ENCODE measurements at places on chromosomes 16 and 17. TPM values are rescaled to one million over a fixed set of nuclear protein-coding genes. Genes with fewer than 3 reads are reported as not detected.

DNA sequence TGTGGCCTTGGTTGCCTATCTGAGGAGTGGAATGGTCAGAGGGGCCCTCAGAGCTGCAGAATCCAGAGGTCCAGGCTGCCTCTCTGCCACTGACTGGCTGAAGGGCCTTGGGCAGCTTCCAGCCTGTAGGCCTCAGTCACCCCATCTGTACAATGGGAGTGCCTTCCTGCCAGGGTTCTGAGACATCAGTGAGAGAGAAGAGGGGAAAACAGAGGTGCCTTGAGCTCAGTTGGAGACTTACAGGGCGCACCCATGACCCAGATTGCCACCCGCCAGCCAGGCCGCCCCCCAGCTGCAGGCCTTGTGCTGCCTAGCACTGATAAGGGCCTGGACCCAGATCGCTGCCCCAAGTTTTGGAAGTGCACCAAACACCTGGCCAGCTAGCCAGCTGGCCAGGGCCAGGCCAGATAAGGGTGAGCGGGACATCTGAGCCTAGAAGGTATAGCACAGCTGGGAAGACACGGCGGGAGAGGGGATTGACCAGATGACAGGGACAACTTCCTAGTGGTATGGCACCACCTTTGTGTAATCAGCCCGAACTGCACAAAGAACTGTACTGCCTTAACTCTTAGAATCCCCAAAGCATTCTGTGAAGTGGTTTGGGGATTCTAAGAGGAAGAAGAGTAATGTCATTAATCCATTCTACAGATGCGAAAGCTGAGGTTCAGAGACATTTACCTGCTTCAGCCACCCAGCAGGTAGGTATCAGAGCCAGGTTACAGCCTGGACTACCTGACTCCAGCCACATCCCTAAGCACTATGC, 1.4 kb downstream of the SLC4A1 start:
- no peak for DNase-seq
- no peaks in the 10 kb centered on the region for H3K4me1 ChIP-seq
- no peak overlapping the region for H3K27ac ChIP-seq
- H3K4me3 ChIP-seq = no peak overlapping the region

GRCh38 chr17:57833179-57833939, 16.5 kb downstream of the MRPS23 start:
- peaks cover 23% of the 10 kb centered on the region for H3K4me1 ChIP-seq
- peak overlapping the region; percentile 92 for H3K27ac ChIP-seq
- peaks cover under 1% of the 10 kb centered on the region for H3K36me3 ChIP-seq
- no peak overlapping the region for H3K4me3 ChIP-seq
- peak; percentile 79 for DNase-seq
- no peaks in the 10 kb centered on the region for H3K27me3 ChIP-seq

DNA sequence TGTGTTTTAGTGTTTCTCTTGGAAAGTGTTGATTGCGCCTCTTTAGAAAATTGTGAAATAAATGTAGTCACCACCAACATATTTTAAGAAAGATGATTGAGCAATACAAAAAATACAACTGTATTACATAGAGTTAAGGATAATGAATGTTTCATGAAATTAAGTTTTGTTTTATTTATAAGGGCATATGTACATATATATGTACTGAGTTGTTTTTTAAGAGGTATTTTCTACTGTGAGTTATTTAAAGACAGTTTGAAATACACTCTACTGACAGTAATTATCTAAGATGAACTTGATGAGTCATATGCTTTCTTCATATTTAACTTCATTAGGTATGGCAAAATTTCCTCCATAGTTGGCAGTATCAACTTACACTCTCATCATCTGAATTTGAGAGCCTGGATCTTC, 411.7 kb downstream of the HS3ST3B1 start:
- no peaks in the 10 kb centered on the region for H3K27me3 ChIP-seq
- H3K4me1 ChIP-seq = no peaks in the 10 kb centered on the region
- H3K4me3 ChIP-seq = no peak overlapping the region
- no peak for DNase-seq
- no peak overlapping the region for H3K27ac ChIP-seq
- no peaks in the 10 kb centered on the region for H3K36me3 ChIP-seq

GRCh38 chr16:47983999-47984580, 171.7 kb downstream of the ABCC12 start:
- DNase-seq = no peak
- no peaks in the 10 kb centered on the region for H3K36me3 ChIP-seq
- H3K27me3 ChIP-seq = no peaks in the 10 kb centered on the region

DNA sequence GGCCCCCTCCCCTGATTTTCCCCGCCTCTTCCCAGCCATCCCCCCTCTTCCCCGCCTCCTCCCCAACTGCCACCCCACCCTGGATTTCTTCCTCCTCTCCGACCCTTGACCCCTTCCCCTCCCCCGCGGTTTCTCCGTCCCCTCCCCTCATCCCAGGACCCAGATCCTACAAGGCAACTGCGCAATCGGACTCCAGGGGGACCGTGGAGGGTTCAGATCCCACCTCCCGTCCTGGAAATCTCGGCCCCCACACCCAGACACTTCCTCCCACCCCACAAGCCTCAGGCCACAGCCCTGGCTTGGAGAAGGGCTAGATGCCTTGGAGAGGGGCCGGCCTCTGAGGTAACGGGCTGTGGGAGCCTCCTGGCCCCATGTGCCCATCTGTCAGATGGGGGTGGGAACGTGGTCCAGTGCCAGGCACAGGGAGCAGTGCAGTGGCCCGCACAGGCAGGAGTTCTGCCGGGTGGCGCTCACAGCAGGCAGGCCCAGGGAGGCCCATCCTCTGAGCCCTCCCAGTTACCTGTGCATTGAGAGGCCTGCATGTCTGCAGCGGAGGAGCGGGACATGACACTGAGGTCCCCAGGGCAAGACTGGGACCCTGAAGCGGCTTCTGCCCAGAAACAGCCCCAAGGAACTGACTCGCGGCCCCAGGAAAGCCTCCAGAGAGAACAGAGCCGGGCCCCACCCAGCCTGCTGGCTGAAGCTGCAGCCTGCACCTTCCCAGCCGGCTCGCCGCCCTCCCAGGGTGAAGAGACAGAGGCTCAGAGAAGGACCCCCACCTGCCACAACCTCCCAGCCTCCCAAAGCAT, 16.7 kb downstream of the ZNF423 start:
- H3K4me3 ChIP-seq = no peak overlapping the region
- no peaks in the 10 kb centered on the region for H3K27me3 ChIP-seq
- no peak overlapping the region for H3K27ac ChIP-seq
- DNase-seq = no peak
- H3K36me3 ChIP-seq = no peaks in the 10 kb centered on the region

DNA sequence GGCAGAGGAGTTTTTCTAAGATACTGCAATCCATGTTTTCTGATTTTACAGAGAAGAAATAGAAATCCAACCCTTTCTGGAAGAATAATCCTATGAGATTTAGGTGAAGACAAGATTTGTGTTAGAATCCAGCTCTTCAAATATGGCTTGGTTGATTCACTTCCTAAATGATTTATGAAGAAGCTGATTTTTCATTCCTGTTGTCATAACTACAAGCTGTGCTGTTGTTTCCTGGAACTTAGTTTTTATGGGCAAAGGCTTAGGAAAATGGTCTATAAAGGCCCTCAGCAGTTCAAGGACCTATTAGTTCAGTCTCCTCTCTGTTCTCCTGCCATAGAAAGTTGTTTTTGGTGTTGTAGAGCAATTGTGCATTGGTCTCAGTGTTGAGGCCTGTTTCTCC, 174.2 kb upstream of the FAM20A start:
- no peak for DNase-seq
- H3K4me1 ChIP-seq = peaks cover 17% of the 10 kb centered on the region
- no peak overlapping the region for H3K4me3 ChIP-seq
- H3K27ac ChIP-seq = peak overlapping the region; percentile 2
- H3K27me3 ChIP-seq = no peaks in the 10 kb centered on the region
- H3K36me3 ChIP-seq = no peaks in the 10 kb centered on the region

- no peak overlapping the region for H3K4me3 ChIP-seq
- no peaks in the 10 kb centered on the region for H3K4me1 ChIP-seq
- H3K27me3 ChIP-seq = no peaks in the 10 kb centered on the region
- no peak overlapping the region for H3K27ac ChIP-seq
- peak; percentile 4 for DNase-seq
- no peaks in the 10 kb centered on the region for H3K36me3 ChIP-seq
These were observed 28.4 kb downstream of the CDH13 start for GRCh38 chr16:82655072-82655714.

GRCh38 chr16:76943921-76944320, 247.1 kb upstream of the MON1B start:
- H3K27ac ChIP-seq = no peak overlapping the region
- H3K27me3 ChIP-seq = no peaks in the 10 kb centered on the region
- no peak for DNase-seq
- no peaks in the 10 kb centered on the region for H3K36me3 ChIP-seq
- no peak overlapping the region for H3K4me3 ChIP-seq

DNA sequence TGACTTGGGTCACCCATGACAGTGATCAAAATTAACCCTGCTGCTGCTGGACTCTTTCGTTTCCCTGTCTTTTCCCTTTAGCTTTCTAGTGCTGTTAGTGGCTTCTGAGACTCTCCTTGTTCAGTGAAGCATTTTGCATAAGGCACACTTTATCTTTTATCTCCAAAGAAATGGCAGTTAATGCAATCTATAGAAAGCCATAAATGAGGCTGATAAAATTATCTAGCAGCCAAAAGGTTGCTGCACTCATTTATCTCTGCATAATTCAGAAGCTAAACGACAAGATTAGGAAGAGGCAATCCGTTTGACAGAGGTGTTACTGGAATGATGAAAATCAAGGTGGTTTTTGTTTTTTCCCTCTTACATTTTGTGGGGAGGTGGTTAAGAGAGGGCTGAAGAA, 1109.5 kb upstream of the EEF2KMT start:
- no peaks in the 10 kb centered on the region for H3K27me3 ChIP-seq
- H3K27ac ChIP-seq = no peak overlapping the region
- no peaks in the 10 kb centered on the region for H3K4me1 ChIP-seq
- no peaks in the 10 kb centered on the region for H3K36me3 ChIP-seq
- DNase-seq = no peak

DNA sequence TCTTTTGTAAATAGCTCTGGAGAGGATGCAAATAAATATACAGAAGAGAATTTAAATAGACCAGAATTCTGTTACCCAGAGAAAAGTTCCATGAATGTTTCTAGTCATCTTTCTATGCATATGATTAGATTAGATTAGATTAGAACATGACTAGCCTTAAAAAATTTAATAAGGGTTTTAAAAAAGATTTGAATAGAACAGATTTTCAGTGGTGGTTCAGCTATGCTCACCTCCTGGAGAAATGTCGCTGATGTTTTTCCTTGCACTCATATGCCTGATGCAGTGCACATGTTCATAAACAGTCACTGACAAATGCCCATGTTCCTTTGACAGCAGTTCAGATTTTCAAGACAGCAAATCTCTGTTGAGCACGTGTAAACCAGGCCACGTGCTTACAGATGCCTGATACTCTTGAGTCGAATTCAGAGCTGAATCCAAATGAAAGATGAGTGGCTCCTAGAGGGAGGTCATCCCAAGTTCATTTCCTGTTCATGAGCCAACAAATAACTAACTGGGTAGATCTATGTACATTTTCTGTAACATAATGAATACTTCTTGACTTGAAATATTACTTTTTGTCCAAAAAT, 19.9 kb upstream of the RAB11FIP4 start:
- peaks cover 7% of the 10 kb centered on the region for H3K4me1 ChIP-seq
- no peak for DNase-seq
- no peaks in the 10 kb centered on the region for H3K27me3 ChIP-seq
- H3K36me3 ChIP-seq = peaks cover 11% of the 10 kb centered on the region

DNA sequence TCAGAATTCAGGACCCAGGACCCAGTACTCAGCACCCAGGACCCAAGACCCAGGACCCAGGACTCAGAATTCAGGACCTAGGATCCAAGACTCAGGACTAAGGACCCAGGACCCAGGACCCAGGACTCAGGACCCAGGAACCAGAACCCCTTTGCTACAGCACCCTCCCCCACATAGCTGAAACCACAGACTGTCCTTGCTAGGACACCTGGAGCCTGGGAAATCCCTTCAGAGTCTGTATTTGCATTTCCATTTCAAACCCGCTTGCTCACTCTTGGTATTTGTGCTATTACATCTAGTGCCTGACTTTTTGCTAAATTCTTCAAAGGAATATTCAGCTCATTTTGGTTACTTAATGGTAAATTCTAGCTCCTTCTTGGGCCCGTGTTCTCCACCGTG, 275.8 kb upstream of the MAF start:
- no peak overlapping the region for H3K27ac ChIP-seq
- H3K4me3 ChIP-seq = no peak overlapping the region
- H3K27me3 ChIP-seq = no peaks in the 10 kb centered on the region
- no peaks in the 10 kb centered on the region for H3K36me3 ChIP-seq
- DNase-seq = no peak
- no peaks in the 10 kb centered on the region for H3K4me1 ChIP-seq

DNA sequence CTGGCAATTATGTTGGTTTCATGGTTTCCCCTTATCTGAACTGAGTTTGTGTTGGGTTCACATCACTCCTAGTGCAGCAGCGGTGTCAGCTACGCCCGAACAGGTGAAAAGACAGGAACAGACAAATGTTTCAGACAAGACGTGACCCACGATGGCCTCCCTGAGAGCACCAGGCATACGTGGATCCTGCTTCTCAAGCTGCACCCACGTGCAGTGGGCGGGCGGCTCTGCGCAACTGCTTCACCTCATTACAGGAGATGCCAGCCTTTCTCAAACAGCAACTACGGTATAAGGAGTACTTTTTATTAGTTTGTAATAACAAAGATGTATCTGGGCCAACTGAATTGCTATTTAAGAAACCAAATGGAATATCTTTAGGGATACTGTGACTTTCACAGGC, 32.8 kb upstream of the SLC38A8 start:
- H3K27me3 ChIP-seq = no peaks in the 10 kb centered on the region
- H3K27ac ChIP-seq = no peak overlapping the region
- DNase-seq = no peak
- no peak overlapping the region for H3K4me3 ChIP-seq
- H3K4me1 ChIP-seq = no peaks in the 10 kb centered on the region

DNA sequence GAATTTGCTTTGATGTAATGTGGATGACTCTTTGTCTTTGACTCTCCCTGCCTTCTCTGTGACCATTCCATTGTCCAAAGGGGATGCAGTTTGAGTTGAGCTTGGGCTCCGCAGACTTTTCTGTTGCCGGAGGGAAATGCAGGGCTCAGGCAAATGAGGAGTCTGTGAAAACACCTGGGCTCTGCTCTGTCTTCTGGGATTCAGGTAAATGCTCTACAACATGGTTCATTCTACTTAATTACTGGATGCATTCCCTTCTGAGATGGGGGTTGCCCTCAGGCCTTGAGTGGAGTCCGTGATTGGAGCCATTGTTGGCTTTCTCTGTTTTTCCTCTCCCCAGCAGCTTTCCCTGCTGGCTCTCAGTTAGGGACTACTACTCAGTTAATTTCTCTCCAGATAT, 26.4 kb upstream of the SPNS2 start:
- no peak for DNase-seq
- H3K27ac ChIP-seq = no peak overlapping the region
- H3K4me3 ChIP-seq = no peak overlapping the region
- H3K36me3 ChIP-seq = no peaks in the 10 kb centered on the region
- no peaks in the 10 kb centered on the region for H3K4me1 ChIP-seq

GRCh38 chr16:4675864-4676786, 17.2 kb upstream of the NUDT16L1 start:
- no peaks in the 10 kb centered on the region for H3K27me3 ChIP-seq
- H3K4me3 ChIP-seq = no peak overlapping the region
- no peak overlapping the region for H3K27ac ChIP-seq
- DNase-seq = no peak
- peaks cover 31% of the 10 kb centered on the region for H3K4me1 ChIP-seq

Gene KRTAP9-8
- not detected for total RNA-seq

Gene KCNJ18
- not detected for total RNA-seq

Gene SEC14L5
- 0.11 TPM for total RNA-seq

Gene CHST4
- not detected for total RNA-seq

Gene NDEL1
- total RNA-seq = 59.8 TPM

Gene LYRM9
- 25.5 TPM for total RNA-seq

Gene CACNG4
- not detected for total RNA-seq

Gene ESRP2
- 56.0 TPM for total RNA-seq

Gene CNTNAP4
- not detected for total RNA-seq

Gene HSPB9
- 0.33 TPM for total RNA-seq
